Activated CD4-positive, alpha-beta T cell treated with anti-CD3 and anti-CD28 coated beads for 4 hours (primary cell): ENCODE measurements at places on chromosomes 2 and 18.

GRCh38 chr2:211833582-211834279, 704.9 kb downstream of the ERBB4 start:
- DNase-seq = no peak

DNA sequence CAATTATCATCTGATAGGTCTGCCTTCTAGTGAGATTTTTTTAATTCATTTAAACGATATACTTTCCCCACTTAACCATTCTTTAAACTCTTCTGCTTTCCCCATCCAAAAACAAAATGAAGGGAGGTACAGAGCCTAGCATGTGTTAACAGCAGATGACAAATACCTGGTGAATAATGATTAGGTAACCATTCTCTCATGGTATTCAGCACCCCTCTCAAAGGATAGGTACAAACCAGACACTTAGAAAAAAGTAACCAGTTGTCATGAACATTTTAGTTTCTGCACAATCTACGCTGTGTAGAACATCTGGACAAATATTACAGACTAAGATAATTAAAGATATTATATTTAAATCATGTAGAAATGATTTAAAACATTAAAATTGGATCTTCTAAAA, 56.3 kb downstream of the DNAH7 start:
- DNase-seq = no peak

- peak; percentile 11 for DNase-seq
These were observed 127.0 kb upstream of the BCL2L11 start for GRCh38 chr2:110993557-110994231.

- no peak for DNase-seq
These were observed 193.1 kb downstream of the ZBTB7C start for GRCh38 chr18:48215876-48216638.

DNA sequence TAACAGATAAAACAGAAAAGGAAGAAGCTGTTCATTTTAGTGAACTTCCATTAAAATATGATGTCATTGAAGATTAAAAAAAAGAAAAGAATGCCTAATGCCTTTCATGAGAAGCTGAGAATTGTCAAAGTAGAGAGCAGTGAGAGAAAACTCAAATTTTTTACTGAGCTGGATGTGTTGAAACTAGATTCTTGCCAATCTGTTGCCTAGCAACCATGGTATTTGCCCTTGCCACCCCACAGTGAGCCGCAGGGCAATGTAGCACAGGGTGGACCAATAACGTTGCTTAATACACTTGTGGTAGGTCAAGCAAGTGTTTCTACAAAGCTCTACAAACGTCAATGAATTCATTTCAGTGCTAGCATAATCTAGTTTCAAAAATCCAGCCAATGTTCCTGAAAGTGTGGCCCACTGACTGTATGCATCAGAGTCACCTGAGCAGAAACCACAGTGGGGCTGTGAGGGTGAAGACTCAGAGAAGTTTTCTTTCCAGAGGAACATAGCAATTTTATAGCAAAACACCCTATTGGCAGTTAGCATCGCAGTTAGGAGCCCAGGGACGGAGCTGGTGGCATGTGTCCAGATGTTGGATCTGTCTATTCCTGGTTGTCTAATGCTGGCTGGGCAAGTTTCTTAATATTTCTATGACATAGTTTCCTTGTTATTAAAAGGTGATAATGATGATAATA, 132.2 kb downstream of the DOCK10 start:
- DNase-seq = no peak

DNA sequence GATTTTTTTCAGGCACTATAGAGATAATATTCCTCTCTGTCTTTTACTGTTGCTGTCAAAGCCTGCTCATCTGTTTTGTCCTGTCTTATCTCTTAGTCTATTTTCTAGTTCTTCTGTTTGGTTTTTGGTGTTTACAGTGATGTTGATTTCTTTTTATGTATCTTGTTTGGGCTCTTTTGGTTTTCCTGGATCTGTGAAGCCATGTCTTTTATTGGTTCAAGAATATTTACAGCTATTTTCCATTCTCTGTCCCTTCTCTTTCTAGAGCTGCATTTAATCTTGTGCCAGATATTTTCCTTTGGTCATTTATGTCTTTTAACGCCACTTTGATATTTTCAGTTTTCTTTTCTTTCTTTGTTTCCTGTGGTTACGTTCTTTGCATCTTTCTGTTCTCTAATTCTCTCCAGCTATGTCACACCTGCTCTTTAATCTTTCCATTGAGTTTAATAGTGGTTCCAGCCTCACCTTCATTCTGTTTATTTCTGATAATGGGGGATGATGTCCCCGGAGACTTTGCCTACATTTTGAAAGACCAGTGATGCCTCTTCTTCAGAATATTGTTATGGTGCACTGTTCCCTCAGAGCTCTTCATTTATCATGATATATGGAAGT, 32.0 kb downstream of the SMCHD1 start:
- no peak for DNase-seq

- DNase-seq = no peak
These were observed 160.3 kb downstream of the CSRNP3 start for GRCh38 chr2:165629776-165630175.

- DNase-seq = no peak
These were observed 377.7 kb downstream of the TDRD15 start for GRCh38 chr2:21501376-21502027.

- DNase-seq = no peak
These were observed 79.6 kb downstream of the USP40 start for GRCh38 chr2:233486778-233487552.

DNA sequence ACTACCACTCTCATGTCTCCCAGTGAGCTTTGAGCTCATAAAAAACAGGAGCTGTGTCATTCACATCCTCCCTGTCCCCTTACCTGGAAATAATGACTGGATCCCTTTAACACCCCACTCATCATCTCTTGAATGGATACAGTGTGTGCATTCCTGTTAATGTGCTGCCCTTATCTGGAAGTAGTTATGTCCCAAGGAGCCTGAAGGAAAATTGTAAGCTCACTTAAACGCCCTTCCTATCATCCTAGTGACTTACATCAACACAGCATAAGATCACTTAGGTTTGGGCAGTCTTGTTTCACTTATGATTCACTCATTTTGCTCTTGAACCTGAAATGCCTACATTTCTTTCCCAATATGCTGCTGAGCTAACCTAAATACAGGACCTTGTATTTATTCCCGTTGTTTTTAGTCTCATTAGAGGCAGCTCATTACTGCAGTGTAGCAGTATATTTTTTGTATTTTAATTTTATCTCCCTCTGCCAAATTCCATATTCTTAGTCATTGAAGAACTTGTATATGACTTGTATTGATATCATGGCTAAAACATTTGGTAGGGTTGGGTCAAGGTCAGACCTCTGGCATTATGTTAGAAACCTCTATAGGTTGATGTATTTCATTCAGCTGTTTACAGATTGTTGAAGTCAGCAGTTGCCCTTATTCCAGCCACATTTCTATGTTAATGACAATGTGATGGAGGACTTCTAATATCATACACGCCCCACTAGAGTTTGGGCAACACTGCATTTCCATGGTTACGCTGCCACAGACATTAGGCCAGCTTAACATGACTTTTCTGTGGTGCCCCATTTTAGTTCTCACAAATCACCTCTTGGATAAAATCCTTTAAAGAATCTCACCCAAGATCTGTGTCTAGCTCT, 72.9 kb downstream of the PKP4 start:
- no peak for DNase-seq

DNA sequence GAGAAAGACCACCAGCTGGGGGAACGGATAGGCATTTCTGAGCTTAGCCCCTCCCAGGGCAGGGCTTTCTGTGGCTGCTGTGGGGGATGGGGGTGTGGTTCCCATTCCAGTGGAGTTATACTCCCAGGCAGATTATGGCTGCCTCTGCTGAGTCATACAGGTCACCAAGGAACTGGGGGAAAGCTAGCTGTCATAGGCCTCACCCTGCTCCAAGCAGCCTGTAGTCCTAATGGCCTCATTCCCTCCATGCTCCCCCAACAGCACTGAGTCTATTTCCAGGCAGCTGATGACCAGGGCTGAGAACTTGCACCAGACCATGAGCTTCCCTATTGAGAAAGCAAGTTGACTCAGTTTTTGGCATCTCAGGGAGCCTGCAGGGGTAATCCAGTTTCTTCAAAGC, 87.1 kb downstream of the GPR39 start:
- no peak for DNase-seq

- DNase-seq = no peak
These were observed 63.0 kb downstream of the DDX1 start for GRCh38 chr2:15654727-15655073.

DNA sequence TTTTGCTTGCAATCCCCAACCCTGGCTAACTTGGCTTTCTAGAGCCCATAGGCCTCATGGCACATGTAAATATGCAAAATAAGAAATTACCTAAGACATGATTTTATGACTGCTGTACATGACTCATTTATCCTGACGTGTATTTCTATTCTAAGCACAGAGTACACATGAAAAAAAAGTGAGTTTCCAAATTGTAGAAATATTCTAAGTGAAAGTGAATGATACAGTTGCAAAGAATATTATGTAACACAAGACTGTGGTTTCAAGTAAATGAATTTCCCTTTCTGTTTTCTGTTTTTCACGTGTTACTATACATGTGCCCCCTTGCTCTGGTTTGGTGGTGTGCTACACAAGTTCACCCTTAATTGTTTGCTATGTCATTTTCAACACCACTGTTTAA, 162.4 kb downstream of the LRP1B start:
- DNase-seq = no peak

DNA sequence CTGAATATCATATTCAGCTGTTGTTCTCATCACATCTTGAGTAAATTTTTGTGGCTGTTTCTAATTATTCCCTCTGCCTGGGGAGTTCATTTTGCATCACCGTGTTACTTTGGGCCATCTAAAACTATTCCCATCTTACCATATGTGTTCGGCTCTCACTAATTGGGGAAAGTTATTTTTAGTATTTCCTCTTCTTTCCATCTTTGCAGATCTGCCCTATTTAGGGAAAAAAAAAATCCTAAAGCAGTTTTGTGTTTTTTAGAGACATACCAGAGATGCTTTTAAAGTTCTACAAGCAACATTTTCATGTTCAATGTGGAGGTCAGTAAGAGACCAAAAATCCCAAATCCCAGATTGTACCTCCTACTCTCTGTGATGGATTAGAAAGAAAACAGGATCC, 111.3 kb upstream of the NDUFV2 start:
- no peak for DNase-seq

DNA sequence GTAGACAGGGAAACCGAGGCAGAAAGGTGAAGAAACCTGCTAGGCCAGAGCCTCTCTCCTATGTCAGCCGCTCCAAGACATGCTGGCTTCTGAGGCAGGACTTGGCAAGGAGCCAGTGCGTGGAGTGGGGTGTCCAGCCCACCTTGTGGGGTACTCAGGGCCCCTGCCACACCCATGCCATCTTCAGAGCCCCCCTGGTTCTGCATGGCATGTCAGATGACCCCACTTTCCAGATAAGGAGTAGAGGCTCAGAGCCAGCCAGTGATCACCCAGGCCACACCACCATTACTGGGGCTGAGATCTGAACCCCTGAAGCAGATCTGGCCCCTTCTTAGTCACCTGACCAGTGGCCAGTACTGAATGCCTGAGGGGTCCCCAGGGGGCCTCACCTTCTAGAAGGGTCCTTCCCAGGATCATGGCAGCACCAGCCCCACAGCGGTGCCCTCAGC, 14.7 kb downstream of the CROCC2 start:
- peak; percentile 0 for DNase-seq

GRCh38 chr2:212692466-212692865, 153.9 kb upstream of the ERBB4 start:
- DNase-seq = no peak

- no peak for DNase-seq
These were observed 53.6 kb downstream of the SMAD2 start for GRCh38 chr18:47876813-47877212.

- DNase-seq = no peak
These were observed 111.4 kb downstream of the EIPR1 start for GRCh38 chr2:3265981-3266924.

DNA sequence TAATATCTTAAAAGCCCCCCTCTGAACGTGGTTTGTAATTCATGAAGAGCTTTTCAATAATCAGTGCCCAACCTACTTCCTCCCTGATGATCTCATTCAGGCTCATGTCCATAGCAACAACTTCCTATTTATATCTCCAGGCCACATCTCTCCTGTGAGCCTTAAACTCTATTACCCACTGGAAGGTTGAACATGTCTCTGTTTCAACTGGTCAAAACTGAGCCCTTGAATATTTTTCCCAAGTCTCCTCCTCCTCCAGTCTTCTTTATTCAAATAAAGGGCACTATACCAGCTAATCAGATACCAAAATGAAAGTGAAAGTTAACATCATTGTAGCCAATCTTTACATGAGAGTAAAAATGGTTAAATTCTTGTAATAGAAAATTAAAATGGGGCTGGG, 63.7 kb upstream of the ITGA4 start:
- DNase-seq = peak; percentile 5

DNA sequence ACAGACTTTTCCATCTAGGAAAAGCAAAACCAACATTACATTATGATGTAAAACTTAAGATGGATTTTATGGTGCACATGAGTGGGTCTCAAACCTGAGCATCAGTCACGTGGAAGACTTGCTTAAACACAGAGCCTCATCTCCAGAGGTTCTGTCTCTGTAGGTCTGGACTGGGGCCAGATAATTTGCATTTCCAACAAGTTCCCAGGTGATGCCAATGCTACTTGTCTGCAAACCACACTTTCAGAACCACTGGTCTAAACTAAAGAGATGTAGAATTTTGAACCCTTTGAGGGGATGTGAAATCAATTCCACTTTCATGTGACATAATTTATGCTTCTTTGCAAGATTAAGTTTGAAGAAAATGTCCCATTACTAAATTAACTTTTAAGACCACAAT, 522.8 kb downstream of the MBD2 start:
- DNase-seq = no peak

GRCh38 chr18:63063171-63063570, 256.4 kb downstream of the BCL2 start:
- DNase-seq = no peak

DNA sequence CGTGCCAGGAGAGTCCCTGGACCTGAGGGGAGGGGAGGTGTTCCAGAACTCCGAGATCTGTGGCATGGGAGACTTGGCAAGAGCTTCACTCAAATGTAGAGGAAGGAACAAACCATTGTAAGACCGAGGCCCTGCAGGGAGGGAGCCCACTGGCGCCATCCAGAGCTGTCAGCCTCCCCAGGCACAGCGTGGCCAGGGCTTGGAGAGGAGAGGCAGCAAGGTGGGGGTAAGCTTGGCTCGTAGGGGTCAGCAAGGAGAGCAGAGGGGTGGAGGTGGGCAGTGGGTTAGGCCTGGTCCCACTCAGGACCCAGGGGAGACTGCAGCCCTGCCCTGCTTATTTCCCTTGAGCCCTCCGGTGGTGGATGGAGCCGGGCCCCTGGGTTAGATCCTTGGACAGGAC, 3.6 kb downstream of the TMEM177 start:
- DNase-seq = no peak

- DNase-seq = no peak
These were observed 106.0 kb downstream of the PLEKHM3 start for GRCh38 chr2:207919164-207919919.

DNA sequence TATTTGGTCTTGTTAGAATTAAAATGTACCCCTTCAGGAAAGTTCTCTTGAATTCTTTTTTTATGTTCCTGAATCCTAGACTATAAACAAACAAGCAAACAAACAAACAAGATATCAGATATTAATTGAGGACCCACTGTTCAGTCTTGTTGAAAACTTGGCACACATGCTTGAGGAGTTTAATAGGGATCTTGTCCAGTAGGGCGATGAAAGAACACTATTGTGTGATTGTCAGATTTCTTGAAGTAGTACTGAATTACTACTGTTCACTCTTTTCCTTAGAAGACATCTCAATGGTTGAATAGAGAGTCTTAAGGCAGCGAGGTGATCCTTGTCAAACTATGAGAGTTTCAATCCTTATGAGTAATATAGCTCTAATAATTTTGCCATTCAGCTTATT, 130.2 kb downstream of the PTPRM start:
- DNase-seq = no peak
